ENCODE measurements at places on chromosomes 6 and 20. TPM values are rescaled to one million over a fixed set of nuclear protein-coding genes. Genes with fewer than 3 reads are reported as not detected.

GRCh38 chr6:31125162-31125561 is 4.9 kb upstream of the CDSN start:
- no peak for DNase-seq

GUCA1A gene
- 10.9 TPM for total RNA-seq

- no peak for DNase-seq
These were observed 4.5 kb downstream of the UBE3D start for GRCh38 chr6:83061190-83061589.

GRCh38 chr20:34110025-34110744 is 1.9 kb downstream of the EIF2S2 start:
- DNase-seq = no peak

- DNase-seq = no peak
These were observed 53.0 kb downstream of the ALDH8A1 start for GRCh38 chr6:134896910-134897309.

- no peak for DNase-seq
These were observed 40.2 kb downstream of the TM9SF4 start for GRCh38 chr20:32149566-32150170.

DNA sequence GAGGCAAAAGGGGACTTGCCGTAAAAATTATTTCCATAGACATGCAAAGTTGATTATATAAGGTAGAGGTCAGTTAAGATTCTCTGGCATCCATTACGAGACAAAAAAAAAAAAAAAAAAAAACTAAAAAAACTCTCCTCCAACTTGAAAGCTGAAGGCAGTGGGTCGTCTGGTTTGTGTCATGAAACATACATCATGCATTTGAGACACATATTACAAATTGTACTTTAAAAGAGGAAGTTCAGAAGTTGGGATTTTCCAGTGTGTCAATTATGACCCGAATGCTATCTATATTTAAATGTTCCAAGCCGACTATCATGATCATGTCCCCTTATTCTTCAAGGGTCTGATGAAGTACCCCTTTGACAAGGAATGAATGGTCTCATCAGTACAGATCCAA is 125.1 kb downstream of the ZNF217 start:
- no peak for DNase-seq

PMEPA1 gene
- total RNA-seq = 29.8 TPM

- no peak for DNase-seq
These were observed 427.0 kb downstream of the EYS start for GRCh38 chr6:65280060-65280459.

DNA sequence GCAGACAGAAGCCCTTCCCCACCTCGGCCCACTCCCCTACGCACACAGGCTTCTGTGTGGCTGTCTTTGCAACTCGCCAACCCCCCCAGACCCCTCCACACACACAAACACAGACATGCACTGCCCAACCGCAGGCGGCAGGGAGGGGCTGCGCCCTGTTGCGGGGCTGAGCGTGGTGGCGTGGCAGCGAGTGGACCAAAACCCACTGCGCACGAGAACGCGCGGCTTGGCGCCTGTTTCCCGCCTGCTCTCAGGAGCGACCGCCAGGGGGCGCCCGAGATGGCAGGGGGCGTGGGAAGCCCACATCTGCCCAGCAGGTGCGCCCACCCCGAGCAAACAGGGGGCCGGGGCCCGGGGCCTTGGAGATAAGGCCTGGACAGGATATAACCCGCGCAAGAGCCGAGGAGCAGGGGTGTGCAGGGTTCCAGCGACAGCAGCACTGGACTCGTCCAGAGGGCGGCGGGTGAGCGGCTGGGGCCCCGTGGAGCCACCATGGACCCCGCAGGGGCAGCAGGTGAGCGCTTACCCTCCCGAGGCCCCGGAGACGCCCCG is at the start of gene RBPJL:
TSS of gene RBPJL (plus strand) at position 410 of the 552 bp plus-strand sequence. CDS start at position 493, 83 bp downstream.
- DNase-seq = peak; percentile 79

DNA sequence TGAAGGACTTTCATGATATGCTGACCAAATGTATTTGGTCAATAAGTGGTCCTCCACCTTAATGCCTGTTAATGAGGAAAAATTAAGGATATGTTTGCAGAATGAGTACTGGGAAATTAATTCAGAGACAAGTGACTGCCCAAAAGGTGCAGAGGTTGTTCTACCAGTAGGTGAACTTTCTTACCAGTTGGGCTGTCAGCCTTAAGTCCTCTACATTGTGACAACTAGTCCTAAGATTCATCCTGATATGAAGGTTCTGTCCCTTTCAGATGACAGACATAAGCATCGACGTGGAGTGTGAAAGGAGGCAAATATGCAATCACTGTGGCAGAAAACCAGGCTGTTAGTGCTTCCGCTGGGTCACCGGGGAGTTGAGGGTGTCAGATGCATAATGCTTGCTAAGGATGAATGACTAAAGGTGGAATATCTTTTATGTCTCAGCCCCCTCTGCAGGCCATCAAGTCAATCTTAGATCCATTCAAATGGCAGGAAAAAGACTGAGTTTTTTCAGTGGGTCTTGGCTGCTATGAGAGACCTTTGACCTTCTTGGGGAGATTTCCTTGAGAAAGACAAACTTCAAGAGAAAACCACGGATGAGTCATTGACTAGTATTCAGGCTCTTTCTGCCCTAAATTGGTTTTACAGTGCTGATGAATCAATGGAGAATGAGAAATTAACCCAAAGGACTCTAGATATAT is 226.0 kb downstream of the TPBG start:
- DNase-seq = peak; percentile 23

GRCh38 chr6:63730311-63730710 is 94.7 kb downstream of the PHF3 start:
- no peak for DNase-seq

DNA sequence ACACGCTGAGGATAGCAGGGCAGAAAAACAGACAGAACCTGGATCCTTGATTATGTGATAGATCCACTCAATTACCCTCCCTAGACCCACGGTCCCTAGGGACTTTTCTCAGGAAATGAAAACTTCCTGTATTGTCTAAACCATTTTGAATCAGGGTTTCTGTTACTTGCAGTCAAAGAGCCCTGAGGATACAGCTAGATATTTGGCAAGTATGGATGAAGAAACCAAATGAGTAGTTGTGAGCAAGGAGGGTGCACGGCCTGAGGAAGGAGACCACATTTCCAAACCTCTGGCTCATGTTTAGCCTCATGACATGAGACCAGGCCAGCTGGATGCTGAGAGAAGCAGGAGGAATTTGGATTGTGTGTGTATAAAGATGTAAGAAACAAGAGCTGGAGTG is 91.6 kb downstream of the MRPL14 start:
- DNase-seq = no peak

C6orf52 gene
- 1.8 TPM for total RNA-seq

DNA sequence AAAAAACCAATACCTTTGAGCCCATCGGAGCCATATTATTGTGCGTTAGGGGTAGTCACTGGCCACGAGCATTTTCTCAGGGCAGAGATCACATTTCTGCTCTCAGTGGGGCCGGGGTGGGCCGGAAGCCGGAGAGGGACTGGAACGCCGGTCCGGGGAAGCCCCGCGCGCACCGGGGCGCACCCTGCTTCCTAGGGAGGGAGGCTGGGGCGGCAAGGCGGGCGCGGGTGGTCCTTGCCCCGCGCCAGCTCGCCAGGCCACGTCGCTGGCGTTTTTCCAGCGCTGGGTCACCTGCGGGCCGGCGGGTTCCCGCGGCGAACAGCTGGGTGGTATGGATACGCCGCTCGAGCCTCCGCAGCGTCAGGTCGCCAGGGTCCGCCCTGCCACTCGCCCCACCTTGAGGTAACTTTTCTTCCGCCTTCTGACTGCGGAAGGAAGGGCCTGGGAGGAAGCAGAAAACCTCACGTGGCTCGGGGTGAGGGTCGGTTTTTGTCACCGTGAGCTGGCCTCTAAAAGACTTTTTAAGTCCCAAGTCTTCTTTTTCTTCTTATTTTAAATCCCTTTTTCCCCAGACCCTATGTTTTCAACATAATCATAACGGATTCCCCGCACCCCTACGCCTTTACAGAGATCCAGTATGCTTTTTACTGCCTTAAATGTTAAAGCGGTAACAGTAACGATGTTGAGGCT is 2.7 kb upstream of the EEF1A1 start:
- peak; percentile 53 for DNase-seq

- DNase-seq = no peak
These were observed 81.1 kb upstream of the C6orf118 start for GRCh38 chr6:165390475-165390874.

DNA sequence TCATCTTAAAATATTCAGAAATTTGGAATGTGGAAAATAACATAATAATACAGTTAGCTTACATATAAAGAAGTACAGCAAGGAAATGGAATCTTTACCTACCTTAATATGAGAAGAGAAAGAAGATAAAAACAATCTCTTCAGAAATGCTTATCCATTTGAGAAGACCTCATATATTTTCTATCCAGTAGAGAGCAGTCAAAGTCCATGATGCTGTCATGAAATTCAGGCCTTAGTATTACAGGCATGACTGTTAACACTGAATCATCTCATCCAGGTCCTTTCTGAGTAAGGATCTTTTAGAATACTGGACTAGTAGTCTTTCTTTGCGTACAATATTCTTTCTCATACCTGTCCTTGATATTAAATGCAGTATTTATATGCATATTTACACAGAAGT is 713.4 kb downstream of the CD109 start:
- DNase-seq = no peak

DNA sequence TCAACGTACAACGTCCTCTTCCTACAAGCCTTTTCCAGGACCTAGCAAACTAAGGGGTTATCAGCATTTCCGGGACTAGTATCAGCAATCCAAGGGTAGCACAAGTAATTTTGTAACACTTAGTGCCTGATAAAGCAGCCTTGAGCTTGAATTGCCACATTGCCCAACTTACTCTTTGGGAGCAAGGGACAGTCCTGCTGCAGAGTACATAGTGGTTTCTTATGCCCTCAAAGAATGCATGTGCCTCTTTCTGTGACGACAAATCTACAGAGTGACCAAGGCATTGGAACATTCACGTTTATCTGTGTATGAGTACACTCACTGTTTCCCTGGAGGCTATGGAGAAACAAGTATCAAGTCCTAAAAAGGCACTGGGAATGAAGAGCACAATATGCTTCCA is 3.2 kb upstream of the ID4 start:
- DNase-seq = no peak

SLC26A8 gene
- total RNA-seq = 0.80 TPM

GRCh38 chr20:23161244-23161891 is 75.2 kb upstream of the CD93 start:
- no peak for DNase-seq

DNA sequence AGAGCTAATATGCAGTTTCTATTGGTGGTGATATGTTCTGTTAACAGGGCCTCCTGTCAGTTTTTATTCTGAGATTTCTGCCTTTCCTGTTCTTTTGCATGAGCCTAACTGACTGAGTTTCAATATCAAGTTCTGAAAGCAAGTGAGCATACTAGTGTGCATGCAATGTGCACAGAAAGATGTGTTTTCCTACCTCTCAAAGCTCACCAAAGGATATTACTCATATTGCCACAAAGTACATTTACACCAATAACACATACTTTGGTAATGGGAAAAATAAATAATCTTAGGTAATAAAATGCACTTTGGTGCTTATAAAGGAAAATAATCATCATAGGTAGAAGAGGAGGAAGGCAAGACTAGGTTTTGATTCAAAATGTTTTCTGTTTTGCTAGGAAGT is 195.0 kb downstream of the KHDC1L start:
- DNase-seq = no peak

DNA sequence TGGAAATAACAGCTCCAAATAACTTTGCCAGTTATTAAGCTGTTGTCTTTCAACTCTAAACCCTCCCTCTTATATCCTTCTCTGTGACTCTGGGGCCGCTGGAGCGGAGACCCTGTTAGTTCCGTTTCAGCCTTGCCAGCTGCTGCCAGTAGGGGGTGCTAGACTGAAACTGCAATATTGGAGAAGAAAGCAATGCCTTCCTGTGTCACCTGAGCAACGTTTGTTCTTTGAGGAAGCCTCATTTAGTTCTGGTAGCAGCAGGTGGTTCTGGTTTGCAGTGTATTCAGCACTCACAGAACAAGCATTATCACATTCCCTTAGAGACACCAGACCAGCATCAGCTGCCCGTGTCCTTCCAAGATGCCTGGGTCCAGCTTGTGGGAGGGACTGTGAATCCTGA is 22.9 kb upstream of the JAG1 start:
- DNase-seq = peak; percentile 77

DNA sequence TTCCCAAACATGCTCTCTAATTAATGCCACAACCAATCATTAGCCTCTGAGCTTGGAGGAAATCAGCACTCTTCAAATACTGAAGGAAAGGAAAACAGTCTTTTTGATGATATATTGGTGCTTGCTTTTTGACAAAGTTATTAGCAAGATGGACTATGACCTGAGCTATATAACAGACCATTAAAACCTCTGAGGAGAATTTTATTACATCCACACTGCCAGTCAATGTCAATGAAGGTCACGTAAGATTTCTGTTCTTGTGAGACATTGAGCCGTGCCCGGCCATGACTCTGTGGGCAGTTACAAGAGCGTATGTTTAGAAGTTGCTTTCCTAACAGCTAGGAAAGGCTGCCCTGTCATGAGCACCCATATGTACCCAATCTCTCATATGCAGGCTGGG is 659.0 kb downstream of the UTRN start:
- no peak for DNase-seq

DNA sequence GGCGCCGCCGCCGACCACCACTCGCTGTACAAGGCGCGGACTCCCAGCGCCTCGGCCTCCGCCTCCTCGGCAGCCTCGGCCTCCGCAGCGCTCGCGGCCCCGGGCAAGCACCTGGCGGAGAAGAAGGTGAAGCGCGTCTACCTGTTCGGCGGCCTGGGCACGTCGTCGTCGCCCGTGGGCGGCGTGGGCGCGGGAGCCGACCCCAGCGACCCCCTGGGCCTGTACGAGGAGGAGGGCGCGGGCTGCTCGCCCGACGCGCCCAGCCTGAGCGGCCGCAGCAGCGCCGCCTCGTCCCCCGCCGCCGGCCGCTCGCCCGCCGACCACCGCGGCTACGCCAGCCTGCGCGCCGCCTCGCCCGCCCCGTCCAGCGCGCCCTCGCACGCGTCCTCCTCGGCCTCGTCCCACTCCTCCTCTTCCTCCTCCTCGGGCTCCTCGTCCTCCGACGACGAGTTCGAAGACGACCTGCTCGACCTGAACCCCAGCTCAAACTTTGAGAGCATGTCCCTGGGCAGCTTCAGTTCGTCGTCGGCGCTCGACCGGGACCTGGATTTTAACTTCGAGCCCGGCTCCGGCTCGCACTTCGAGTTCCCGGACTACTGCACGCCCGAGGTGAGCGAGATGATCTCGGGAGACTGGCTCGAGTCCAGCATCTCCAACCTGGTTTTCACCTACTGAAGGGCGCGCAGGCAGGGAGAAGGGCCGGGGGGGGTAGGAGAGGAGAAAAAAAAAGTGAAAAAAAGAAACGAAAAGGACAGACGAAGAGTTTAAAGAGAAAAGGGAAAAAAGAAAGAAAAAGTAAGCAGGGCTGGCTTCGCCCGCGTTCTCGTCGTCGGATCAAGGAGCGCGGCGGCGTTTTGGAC is 2.0 kb downstream of the SOX4 start:
- DNase-seq = peak; percentile 22

GRCh38 chr6:104700371-104701185 is 159.1 kb downstream of the HACE1 start:
- no peak for DNase-seq

PI16 gene
- total RNA-seq = 0.17 TPM

Data from WTC11 (cell line).